Left cardiac atrium (tissue), 4 donors: ENCODE measurements at places on chromosomes 4 and X.

GRCh38 chrX:84186603-84187532 lies 1.1 kb downstream of the RPS6KA6 start:
- DNase-seq = no peak

DNA sequence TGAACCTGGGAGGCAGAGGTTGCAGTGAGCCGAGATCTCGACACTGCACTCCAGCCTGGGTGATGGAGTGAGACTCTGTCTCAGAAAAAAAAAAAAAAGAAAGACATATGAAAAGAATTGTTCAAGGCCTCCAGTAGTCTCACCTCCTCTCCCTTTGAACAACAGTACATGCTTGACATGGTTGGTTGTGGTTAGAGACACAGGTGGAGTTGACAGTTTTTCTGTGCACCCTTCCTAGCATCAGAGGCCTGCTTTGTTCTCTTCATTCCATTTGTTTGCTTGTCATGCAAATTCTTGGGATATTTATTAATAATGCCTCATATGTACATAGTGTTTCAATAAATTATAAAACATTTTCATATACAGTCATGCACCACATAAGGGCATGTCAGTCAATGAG lies 18.3 kb upstream of the PDCL2 start:
- no peak for DNase-seq

DNA sequence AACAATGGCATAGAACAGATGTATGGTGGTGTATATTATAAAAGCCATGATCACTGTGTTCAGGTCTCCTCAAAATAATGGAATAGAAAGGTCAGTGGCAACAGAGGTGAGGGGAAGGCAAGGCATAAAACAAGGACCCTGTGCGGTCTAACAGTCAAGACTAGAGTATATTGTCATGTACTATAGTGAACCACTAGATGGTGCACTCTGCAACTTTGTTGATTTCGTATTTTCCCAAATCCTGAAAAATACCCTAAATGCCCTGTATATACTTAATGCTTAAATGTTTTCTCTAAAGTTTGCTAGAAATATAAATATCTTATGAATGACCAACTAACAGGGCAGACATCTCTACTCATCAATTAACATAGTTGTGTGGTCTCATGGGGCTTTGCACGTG lies 453.0 kb downstream of the PCDH11X start:
- DNase-seq = no peak

DNA sequence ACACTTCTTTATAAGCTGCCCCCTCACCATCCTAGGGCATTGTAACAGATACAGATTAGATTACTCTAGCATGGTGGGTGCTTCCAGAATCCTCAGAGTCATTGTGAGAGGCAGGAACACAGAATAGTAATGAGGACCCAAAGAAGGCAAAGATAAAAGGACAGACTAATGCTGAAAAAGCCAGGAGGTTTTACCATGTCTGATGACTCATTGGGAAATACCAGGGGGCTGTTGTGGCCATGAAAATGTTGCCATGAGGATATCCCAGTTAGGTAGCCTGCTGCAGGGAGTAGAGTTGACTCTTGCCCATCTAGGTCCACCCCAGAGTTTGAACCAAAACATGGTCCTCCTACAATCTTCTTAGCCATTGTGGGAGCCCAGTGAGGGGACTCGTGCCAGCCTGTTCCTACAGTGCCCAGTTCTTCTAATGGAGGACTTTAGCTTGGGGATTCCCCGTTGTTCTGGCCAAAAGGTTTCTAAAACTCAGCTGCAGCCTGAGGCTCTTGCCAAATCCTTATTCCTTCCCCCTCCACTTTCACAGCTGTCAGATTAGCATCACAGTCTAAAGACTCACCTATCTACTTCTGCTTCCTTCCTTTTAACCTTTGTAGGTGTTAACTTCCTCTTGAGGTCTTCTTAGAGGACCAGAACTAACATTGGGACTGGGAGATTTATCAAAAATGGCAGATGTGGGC lies 586.0 kb upstream of the AADAT start:
- no peak for DNase-seq

- DNase-seq = no peak
Observed at GRCh38 chrX:7412840-7413239, 264.9 kb upstream of the PUDP start.

DNA sequence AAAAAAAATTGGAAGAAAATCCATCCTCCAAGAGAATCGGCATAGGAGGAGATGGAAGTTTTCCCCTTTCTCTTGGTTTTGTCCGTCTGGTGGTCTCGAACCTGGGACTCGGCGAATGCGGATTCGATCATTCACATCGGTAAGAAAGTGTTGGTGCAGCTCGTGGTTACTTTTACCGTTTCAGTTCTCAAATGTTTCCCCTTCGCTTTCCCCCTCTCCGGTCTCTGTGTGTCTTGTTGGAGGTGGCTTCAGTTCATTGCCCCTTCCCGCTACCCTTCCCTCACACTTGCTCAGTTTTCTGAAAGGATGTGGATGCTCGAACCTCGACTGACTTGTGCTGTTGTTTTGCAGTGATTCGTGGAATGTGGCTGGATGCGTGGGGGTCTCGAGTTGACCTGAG lies 840 bp downstream of the GRID2 start:
- no peak for DNase-seq

- no peak for DNase-seq
Observed at GRCh38 chr4:139084804-139085093, 69.2 kb downstream of the NOCT start.

DNA sequence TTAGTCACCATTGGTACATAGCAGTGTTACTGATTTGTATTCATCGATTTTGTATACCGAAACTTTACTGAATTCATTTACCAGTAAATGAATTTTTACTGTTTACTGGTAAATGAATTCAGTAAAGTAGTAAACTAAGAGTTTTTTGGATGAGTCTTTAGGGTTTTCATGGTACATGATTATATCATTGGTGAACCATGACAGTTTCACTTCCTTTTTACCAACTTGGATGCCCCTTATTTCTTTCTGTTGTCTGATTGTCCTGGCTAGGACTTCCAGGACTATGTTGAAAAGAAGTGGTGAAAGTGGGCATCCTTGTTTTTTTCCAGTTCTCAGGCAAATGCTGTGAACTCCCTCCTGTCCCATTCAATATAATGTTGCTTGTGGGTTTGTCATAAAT lies 494.9 kb downstream of the GALNTL6 start:
- no peak for DNase-seq

DNA sequence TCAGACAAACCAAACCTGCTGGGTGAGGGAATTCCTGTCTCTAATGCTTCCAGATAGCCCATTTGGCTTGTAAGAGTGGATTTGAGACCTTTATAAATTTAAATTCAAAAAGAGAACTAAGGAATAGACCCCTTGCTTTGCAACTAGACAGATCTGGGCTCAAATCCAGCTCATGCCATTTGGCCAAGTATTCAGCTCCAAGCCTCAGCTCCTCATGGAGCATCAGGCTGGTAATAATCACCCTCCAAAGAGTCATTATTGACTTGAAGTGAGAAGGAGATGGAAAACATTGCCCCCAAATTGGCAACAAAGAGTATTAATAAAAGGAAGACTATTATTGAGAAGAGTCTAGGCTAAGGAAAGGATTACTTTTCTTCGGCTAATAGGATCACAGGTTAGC lies 134.7 kb downstream of the PDE5A start:
- DNase-seq = no peak

GRCh38 chr4:110055158-110055768 lies 142.6 kb downstream of the EGF start:
- DNase-seq = no peak

GRCh38 chr4:14607001-14607400 lies 395.3 kb upstream of the CPEB2 start:
- DNase-seq = no peak

DNA sequence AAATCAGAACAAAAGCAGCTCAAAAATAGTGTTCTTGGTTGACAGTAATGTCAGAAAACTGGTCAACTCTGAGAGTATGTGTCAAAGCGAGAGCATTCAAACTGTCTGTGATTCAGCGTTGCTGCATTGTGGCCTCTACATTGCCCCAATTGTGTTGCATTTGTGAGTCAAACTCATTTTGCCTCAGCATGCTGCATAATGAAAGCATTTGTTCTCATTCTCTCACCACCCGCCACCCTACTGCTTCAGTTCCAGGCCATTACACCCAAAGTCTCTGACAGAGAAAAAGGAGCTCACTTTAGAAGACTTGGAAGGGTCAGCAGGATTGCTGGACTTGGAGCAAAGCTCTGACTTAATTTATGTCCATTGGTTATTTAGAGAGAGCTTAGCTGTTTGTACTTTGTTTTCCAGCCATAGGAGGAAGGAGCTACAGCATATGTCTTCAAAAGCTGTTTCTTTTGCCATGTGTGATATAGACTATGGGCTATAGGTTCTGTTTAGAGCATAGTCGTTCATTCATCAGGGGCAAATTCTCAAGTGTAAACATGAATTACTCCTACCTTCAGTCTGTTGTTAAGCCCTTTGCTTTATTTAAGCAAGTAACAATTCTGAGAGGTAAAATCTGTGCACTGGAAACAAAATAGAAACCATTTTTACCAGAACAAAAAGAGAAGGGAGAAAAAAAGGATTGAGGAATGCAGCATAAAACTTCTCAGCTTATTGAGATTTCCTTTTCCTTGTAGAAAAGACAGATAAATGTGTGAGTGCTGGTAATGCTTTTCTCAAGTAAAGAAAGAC lies 153.4 kb upstream of the ANK2 start:
- DNase-seq = no peak

- DNase-seq = no peak
Observed at GRCh38 chr4:43345323-43345925, 452.9 kb downstream of the GRXCR1 start.

DNA sequence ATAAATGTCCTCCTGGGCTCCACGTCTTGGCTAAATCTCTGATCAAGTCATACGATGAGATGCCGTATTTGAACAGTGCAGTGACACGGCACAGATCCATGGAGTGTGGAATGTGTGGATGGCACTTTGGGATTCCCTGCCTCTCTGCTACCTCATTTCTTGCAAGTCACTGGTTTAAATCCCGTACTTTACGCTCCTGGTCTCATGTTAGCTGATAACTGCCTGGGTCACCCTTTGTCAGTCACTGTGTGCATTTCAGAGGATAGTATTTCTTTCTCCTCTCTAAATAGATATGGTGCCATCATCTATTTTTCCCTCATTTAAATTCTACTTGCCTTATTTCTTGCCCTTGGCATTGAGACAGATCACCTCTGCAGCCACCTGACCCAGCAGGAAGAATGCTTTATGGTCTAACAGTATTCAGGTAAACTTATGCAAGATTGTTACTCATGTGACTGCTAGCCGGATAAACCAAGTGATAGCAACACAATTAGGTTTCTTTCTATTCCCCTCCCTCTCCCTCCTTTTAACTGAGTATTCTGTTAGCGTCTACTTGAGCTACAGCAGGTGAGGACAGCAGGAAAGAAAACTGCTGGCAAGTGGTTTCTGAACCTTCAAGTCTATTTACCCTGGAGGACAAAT lies 2.8 kb downstream of the EGF start:
- DNase-seq = no peak

- DNase-seq = no peak
Observed at GRCh38 chr4:187903106-187903505, 92.5 kb upstream of the ZFP42 start.

DNA sequence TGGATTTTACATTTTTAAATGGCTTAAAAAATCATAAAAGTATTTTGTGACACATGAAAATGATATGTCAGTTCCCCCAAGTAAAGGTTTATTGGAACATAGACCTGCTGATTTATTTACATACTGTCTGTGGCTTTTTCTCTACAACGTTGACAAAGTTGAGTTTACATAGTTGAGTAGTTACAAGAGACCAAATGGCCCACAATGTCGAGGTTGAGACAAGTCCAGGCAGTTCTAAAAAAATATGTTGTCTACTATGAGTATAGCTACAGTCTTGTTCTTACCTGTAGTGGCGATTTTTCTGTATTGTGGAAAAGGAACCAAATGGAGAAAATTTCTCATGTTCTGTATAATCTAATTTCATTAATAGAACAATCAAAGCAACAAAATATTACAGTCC lies 163.2 kb downstream of the FRAS1 start:
- no peak for DNase-seq

- DNase-seq = no peak
Observed at GRCh38 chrX:109463784-109464183, 18.1 kb downstream of the GUCY2F start.
